T-helper 2 cell treated with Interferon-gamma antibody and Interleukin-4, amounts not matched to agents 5 μg/mL and 100 μg/mL, for 36 hours (primary cell): ENCODE measurements at places on chromosomes 6 and 20.
A peak's percentile ranks its signal among the peaks of the same experiment; 100 is the strongest.

DNA sequence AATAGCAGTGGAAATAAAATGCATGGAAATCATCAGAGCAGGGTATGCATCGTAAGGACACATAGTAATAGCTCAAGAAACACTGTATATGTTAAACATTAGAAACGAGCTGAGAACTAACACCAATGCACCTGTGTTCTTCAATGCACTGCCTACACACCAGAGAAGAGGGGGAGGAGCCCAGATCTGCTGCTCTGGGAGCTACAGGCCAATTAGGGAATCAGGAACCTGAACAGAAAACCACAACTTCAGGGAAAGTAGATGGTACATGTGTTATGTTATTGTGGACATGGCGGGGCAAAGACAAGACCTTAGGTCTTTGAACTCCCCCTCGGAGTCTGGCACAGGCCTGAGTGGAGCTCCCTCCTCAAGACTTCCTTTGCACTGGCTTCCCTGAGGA is 39.7 kb downstream of the RIPOR3 start:
- H3K4me3 ChIP-seq, result no peak overlapping the region
- no peaks in the 10 kb centered on the region for H3K4me1 ChIP-seq
- no peaks in the 10 kb centered on the region for H3K27me3 ChIP-seq
- DNase-seq, result no peak
- no peaks in the 10 kb centered on the region for H3K36me3 ChIP-seq

GRCh38 chr20:38133680-38134426 is 31.2 kb downstream of the TGM2 start:
- H3K4me1 ChIP-seq, result peaks cover 16% of the 10 kb centered on the region
- DNase-seq, result no peak
- H3K27me3 ChIP-seq, result no peaks in the 10 kb centered on the region
- H3K4me3 ChIP-seq, result peak overlapping the region; percentile 66

GRCh38 chr20:57037689-57038088 is 228.8 kb downstream of the BMP7 start:
- peaks cover 3% of the 10 kb centered on the region for H3K27me3 ChIP-seq
- no peaks in the 10 kb centered on the region for H3K4me1 ChIP-seq
- H3K36me3 ChIP-seq, result no peaks in the 10 kb centered on the region

DNA sequence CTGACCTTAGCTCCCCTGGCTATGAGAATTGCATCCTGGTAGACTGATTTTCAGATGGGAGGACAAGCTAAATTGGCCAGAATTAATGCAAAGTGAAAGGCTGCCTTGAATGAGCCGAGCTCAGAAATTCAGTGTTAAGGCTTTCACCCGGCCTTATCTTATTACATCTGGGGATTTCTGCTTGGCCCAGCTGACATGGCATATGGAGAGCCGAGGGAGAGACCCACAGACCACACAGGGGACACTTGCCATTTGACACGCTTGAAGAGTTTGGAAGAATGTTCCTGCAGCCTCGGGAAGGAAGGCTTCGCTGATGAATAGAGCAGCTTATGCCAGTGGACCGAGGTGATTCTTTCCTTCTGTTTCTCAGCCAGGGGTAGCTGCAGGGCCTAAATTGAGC is 9.0 kb downstream of the MOCS3 start:
- no peaks in the 10 kb centered on the region for H3K36me3 ChIP-seq
- H3K27ac ChIP-seq, result no peak overlapping the region
- no peak for DNase-seq
- no peaks in the 10 kb centered on the region for H3K27me3 ChIP-seq
- H3K4me1 ChIP-seq, result no peaks in the 10 kb centered on the region

DNA sequence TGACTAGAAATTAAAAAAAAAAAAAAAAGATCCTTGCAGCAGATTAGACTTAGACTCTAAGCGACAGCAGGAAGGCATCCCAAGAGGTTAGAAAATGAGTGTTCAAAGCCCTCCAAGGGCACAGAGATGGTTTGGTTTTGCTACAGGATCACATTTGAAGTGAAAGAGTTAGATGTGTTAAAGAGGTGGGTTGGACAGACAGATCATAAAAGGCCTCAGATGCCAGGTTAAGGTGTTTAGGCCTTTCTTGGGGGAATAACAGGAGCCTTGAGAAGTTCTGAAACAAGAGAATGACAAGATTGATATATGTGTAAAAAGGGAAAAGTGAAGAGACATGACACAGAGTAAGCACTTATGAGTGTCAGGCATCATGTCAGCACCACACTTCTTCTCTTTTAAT is 107.5 kb downstream of the FYN start:
- peaks cover 22% of the 10 kb centered on the region for H3K36me3 ChIP-seq
- peak overlapping the region; percentile 66 for H3K27ac ChIP-seq
- H3K27me3 ChIP-seq, result no peaks in the 10 kb centered on the region
- peaks cover 91% of the 10 kb centered on the region for H3K4me1 ChIP-seq
- peak overlapping the region; percentile 23 for H3K4me3 ChIP-seq

GRCh38 chr6:152575621-152576150 is 61.5 kb downstream of the SYNE1 start:
- H3K36me3 ChIP-seq, result no peaks in the 10 kb centered on the region
- no peaks in the 10 kb centered on the region for H3K27me3 ChIP-seq
- no peaks in the 10 kb centered on the region for H3K4me1 ChIP-seq
- DNase-seq, result no peak
- H3K4me3 ChIP-seq, result no peak overlapping the region
- H3K27ac ChIP-seq, result no peak overlapping the region

DNA sequence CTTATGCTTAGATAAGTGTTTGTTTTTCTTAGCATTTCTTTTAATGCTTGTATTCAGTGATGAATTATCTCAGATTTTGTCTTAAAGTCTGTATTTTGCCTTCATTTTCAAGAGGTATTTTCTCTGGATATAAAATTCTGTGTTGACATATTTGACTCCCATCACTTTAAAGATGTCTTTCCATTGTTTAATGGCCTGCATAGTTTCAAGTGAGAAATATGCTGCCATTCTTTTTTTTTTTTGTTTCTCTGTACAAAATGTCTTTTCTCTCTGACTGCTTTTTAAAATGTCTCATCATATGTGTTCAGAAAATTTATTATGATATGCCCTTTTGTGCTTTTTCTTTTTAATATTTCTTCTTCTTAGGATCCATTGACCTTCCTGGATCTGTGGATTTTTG is 578.0 kb upstream of the NOX3 start:
- no peaks in the 10 kb centered on the region for H3K36me3 ChIP-seq
- no peak overlapping the region for H3K4me3 ChIP-seq

DNA sequence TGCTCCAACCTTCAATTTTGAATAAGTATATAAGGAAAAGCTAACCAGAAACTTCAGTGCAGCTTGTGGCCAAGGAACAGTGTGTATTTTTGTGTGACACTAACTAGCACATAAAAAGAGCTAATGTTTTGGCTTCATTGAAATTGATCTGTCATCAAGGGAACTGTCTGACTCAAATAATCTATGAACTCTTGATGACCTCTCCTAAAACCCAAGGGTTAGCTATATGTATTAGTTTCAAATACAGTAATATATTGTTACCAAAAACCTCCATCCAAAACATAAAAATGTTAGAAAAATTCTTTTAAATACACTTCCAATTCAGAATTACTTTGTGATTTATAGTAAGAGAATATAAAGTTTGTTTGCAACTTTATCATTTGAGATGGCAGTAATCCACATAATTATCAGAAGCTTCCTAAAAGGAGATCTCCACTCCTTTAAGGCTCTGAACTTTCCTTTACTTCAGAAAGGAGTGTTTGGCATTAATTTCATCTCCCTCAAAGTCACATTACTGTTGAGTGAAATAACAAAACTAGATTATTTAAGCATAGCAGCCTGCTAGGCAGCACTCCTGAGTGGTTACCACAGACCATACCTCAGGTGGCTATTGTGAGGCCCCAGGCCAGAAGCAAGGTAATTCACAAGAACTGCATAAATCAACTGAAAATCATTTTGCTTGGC is 46.3 kb upstream of the HSF2 start:
- no peaks in the 10 kb centered on the region for H3K4me1 ChIP-seq
- no peak overlapping the region for H3K27ac ChIP-seq
- no peaks in the 10 kb centered on the region for H3K36me3 ChIP-seq
- H3K4me3 ChIP-seq, result no peak overlapping the region
- peaks cover 7% of the 10 kb centered on the region for H3K27me3 ChIP-seq
